Cardiac muscle cell (in vitro differentiated cells and primary cell): ENCODE measurements at places on chromosomes 2 and 18.

DNA sequence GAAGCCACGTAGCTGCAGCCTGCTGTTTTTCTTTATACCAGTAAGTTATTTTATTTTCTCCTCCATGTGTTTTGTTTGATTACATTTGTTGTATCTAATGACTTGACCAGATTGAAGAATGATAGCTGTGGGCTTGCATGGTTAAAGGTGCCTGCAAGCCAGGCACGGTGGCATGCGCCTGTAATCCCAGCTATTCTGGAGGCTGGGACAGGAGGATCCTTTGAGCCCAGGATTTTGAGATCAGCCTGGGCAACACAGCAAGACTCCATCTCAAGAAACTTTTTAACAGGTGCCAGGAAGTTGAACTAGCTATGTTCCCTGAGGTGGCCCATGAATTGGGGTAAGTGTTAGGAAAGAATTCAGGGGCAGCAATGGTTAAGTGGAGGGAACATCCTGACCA, 179.4 kb downstream of the IRS1 start:
- no peak for DNase-seq

GRCh38 chr2:36912695-36913094, 53.6 kb downstream of the STRN start:
- DNase-seq = peak; percentile 2

- DNase-seq = no peak
Measured at GRCh38 chr18:73384246-73384645, 516.5 kb upstream of the NETO1 start.

- DNase-seq = no peak
Measured at GRCh38 chr18:36340246-36340645, 42.7 kb downstream of the FHOD3 start.

- DNase-seq = no peak
Measured at GRCh38 chr18:46388286-46388685, 268.7 kb downstream of the LOXHD1 start.

DNA sequence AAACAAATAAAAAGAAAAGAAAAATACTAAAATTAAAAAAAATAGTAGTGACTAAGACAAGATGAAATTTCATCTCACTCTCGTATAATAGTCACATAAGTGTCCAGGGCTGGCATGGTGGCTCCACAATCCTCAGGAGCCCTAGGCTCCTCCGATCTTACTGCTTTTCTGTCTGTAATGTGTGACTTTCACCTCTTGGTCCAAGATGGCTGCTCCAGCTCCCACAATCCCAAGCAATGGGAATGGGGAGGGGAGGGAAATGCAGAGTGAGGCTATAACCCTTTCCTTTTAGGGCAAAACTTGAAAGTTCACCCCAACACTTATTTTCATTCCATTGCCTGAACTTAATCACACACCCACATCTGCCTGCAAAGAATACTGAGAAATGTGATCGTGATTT, 90.4 kb downstream of the MOGAT1 start:
- no peak for DNase-seq

- peak; percentile 59 for DNase-seq
Measured at GRCh38 chr2:237818066-237818473, 19.5 kb downstream of the RBM44 start.

DNA sequence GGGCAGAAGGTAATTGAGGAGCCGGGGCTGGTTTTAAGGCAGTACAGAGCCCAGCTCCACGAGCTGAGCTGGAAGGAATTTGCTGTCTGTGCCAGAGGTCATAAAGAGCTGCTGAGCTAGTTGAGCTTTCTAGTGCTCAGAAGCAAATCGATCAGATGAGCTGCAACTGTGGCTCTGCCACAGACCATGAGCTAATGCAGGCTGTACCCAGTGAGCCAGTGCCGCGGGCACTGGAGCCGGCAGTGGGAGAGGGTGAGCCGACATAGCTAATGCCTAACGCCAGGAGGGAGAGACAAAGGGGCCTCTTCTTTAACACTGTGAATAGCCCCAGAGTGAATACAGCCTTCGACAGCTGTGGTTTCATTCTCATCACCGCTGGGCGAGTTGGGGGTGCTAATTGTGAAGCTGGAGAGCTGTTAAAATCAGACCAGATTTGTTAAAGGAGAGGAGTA, 410.1 kb upstream of the TCF4 start:
- peak; percentile 19 for DNase-seq

DNA sequence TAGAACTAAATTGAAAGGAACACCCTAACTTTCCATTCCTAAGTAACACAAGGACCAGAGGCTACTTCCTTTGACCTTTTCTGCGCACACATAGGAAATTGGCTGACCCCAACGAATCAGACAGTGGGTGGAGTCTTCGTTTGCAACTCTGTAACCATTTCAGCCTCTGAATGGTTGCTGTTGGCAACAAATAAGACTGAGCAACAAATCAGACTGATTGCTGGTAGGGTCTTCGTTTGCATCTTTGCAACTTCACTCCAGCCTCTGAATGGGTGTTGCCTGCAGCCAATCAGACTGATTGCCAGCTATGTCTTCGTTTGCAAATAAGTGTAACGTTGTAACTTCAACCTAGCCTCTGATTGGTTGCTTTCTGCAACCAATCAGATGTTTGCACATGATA, 34.6 kb downstream of the USP40 start:
- no peak for DNase-seq

DNA sequence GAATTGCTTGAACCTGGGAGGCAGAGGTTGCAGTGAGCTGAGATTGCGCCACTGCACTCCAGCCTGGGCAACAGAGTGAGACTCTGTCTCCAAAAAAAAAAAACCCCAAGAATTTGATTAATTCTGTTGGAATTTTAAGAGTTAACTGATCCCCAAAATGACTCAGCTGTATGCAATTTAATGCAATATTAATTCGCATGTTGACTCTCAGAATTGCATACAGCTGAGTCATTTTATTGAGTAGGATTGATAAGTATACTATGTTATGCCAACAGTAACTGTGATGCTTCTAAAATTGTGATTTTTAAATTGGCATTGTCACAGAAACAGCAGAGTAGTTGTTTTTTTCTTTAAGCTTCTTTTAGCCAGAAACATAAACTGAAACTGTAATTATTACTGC, 19.6 kb downstream of the MSH2 start:
- DNase-seq = no peak

DNA sequence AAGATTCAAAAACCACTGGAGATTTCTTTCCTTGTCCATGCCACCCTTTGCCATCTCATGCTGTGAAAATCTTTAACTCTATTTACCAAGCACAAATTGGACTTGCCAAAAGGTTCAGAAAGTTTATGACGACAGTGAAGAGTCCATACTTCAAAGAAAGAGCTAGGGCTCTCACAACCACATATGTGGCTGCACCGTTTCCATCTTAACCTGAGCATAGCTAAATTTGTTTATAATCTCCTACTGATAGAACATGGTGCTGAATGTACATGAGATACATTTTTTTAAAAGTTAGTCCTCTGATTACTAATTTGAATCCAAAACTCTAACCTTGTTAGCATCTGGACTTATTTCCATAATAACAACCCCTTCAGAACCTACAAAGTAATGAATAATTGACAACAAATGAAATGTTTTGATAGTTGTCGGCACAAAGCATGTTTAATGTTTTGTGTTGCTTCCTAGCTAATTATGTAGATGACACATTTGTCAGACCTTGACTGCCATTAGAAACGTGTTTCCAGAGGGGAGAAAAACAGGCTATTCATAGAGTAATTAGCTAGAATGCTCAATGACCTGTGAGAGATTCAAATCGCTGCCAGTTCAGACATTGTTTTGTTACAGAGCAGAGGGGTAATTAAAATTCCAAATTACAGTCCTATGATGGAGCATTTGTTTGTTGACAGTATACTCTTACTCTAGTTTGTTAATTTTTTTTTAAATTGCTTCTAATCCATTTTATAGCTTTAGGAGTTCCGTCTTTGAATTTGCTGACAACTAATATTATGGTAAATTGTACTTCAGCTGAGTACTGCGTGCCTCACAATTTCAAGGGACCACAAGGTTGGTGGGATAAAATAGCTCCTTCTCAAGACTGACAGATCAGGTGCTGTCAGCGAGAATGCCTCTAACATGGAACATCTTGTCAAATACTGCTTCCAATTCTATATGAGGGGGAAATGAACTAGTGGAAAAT, 31.8 kb downstream of the ARHGAP15 start:
- no peak for DNase-seq

DNA sequence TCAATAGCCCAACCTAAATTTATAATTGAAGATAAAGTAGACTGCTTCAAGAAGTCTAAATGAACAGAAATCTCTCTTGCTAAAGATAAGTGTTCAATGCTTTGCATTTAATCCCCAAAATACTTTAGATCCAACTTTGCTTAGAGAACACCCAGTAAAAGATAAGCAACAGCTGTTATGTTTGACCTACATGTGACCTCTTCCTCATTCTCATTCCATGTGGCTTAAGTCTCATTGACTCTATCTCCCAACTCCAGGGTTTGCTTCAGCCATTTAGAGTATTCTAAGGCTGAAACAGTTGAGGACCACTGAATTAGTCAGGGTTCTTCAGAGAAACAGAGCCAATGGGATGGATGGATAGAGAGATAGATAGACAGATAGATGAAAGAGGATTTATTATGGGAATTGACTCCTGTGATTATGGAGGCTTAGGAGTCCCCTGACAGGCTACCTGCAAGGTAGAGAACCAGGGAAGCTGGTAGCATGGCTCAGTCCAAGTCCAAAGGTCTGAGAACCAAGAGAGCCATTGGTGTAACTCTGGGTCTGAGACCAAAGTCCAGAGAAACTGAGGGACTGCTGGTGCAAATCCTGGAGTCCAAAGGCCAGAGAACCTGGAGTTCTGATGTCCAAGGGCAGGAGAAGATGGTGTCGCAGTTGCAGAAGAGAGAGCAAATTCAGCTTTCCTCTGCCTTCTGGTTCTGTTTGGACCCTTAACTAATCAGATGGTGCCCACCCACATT, 32.1 kb downstream of the CRYGD start:
- DNase-seq = peak; percentile 25

GRCh38 chr2:127179766-127180165, 40.3 kb downstream of the CYP27C1 start:
- DNase-seq = peak; percentile 6

DNA sequence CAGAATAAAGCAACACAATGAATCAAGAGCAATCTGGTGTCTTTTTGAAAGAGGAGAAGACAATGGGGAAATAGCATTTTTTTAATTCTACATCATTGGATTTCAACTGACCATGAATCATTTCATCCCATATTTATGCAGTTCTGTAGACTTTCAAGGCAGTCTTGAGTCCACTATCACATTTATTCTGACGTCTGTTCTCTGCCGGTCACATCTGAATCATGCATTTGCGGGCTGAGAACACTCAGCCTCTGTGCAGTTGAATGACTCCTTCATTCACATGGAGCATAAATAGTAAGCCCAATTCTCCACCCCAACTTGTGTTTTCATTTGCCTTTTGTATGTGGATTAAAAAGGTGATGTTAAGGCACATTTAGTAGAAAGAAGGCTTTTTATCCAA, 128.2 kb downstream of the AKAIN1 start:
- no peak for DNase-seq

DNA sequence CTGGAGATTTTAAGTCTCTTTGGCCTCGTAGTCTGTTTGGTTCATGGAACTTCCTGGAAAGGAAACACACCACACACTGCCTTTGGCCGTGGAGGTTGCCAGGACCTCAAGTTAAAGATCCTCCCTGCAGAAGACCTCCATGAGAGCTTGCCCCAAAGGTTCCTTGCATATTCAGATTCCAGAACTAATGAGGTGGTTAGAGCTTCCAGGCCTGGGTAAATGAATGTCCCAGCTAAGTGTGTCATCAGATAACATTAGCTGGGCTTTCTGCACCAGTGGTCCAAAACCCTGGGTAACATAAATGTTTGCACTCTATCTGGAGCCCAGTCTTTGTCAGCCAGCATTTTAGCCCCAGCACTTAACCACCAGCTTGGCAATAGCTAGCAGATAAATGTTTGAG, 122.1 kb upstream of the EML6 start:
- no peak for DNase-seq

DNA sequence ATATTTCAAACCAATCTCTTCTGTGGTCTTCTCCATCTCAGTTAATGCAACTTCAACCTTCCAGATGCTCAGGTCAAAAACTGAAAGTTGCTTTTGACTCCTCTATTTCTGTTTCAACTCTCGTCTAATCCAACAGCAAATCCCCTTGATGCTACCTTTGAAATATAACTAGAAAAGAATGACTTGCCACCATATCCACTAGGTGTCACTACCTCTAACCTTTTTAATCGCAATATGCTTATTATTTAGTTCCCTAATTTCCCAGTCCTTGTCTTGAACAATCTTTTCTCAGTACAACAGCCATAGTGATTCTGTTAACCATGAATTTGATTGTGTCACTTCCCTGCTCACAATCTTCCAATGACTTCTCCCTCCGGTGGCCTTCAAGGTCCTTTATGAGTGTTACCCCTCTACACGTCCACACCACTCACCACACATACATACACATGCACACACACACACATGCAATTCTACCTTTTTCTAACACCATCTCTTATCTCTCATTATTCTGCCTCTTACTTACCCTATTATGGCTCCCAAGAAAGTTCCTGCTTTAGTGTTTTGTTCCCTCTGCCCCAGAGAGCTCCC, 245.5 kb upstream of the KCNJ3 start:
- peak; percentile 39 for DNase-seq

GRCh38 chr2:220786216-220786615, 785.9 kb downstream of the EPHA4 start:
- no peak for DNase-seq

DNA sequence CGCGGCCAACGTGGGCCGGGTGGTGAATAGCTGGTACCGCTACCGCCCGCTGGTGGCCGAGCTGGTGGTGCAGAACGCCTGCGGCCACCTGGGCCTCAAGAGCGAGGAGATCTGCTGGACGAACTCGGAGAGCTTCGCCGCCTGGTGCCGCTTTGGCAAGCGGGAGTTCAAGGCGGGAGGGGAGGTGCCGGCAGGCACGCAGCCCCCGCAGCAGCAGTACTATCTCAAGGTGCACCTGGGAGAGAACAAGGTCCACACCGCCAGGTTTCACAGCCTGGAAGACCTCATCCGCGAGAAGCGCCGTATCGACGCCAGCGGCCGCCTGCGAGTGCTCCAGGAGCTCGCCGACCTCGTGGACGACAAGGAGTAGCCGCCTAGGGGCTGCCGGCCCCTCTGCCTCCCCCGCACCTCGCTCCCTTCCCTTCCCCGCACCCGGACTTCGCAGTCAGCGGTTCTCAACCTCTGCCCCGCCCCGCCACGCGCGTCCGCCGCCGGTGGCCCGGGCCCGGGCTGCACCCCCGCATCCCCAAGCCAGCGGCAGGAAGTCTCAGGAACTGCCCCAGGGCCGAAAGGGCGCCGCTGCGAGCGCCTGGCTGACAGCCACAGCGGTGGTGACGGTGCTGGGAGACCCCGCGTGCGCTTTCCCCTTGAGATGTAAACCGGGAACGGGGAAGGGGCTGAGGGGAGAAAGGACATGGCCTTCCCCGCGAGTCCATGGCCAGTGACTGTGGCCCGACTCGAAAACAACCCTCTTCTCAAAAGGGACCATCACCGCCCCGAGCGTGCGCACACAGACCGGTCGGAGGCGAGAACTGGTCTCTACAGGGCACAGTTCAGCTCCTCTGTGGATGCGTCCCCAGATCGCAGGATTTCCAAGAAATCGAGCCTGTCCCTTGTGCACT, 2.2 kb downstream of the LRATD1 start:
- DNase-seq = peak; percentile 89

GRCh38 chr2:172305066-172305465, 122.3 kb upstream of the ITGA6 start:
- no peak for DNase-seq
